ENCODE measurements at places on chromosomes 12 and 14.

GRCh38 chr14:70909733-70910614, 2.7 kb downstream of the PCNX1 start:
- DNase-seq: no peak

DNA sequence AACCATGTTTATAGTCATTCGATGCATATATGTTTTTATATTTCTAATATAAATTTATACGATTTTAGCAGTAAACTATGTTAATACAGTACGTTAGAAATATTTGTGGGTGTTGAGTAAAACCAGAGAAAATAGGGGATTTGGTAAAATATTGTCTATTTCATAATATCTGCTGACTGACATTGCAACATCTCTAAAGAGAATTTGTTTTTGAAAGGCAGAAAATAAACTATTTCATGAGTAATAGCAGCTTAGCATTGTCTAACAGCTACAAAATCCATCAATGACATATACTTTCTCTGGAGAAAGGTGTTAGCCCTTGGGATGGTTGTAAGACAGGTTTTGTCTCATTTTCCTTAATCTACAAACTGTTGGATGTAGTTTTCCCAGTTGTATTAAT, 144.9 kb downstream of the PDE3A start:
- DNase-seq: no peak

GRCh38 chr14:64561631-64562030, 11.9 kb downstream of the PPP1R36 start:
- no peak for DNase-seq

- no peak for DNase-seq
Observed at GRCh38 chr14:95739356-95739755, 25.4 kb upstream of the TCL1A start.

GRCh38 chr12:116201908-116202307, 75.6 kb downstream of the MED13L start:
- peak; percentile 17 for DNase-seq
